Cardiac muscle cell (in vitro differentiated cells and primary cell): ENCODE measurements at places on chromosomes 6 and 20.
A peak's percentile ranks its signal among the peaks of the same experiment; 100 is the strongest.

GRCh38 chr6:139448051-139448649 is 73.7 kb upstream of the CITED2 start:
- no peak for DNase-seq

DNA sequence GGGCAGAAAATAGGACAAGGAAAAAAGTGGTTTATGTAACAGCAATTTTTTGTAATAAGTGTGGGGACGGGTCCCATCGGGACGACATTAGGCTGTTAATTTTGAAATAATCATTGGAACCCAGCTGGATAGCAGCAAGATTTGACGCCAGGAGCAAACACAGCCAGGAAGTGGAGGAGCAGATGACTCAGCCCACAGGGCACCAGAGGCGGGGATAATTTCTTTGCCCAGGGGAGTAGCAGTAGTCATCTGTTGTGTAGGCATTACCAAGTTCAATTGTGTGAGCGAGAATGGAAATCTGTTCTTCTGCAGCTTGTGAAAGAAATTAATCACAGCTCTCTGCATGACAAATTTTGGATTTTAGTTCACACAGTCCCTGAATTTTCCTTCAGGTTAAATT is 22.6 kb upstream of the RIN2 start:
- peak; percentile 88 for DNase-seq

DNA sequence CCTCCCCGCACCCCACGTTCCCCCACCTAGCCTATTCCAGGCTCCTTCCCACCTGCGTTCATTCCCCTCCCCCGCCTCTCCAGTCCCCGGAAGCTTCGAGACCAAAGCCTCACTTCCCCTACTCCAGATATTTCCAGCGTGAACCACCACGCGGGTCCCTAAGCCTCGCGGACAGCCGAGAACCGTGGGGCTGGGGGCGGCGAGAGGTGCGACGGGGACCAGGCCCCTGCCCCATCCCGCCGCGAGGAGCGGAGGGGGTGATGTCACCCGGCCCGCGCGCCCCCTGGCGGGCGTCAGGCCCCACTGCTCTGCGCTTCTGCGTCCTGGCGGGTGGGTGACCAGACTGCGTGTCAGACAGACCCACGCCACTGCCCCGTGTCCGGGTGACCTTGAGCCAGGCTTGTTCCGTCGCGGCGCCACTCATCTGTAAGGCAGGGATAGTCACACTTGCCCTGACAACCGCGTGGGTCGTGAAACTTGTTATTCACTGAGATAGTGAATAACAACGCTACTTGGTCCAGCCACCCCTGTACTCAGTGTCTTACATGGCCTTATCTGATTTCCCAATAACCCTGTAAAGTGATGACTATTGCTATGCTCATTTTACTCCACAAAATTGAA is 9.0 kb upstream of the HSP90AB1 start:
- DNase-seq = peak; percentile 82

DNA sequence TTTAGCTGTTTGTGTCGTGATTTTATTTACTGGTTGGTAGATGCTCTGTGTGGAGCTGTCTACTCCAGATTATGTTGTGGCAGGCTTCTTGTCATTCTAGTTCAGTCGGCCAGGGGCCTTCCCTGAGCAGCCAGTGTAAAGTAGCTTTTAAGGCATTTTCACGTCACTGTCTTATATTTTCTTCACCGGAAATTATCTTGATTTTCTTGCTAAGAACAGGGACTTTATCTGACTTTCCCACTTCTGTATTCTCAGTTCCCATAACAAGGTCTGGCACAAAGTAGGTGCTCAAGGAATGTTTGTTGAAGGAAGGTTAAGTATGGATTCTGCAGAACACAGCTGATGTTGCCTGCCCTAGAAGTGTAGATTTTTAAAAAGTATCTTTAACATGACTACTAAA is 868 bp downstream of the LTV1 start:
- DNase-seq = no peak

GRCh38 chr20:50569864-50570836 is 60.0 kb downstream of the PTPN1 start:
- no peak for DNase-seq

- DNase-seq = no peak
Measured at GRCh38 chr6:164150232-164150631, 735.7 kb downstream of the QKI start.

- DNase-seq = no peak
Measured at GRCh38 chr6:69422020-69422419, 374.8 kb downstream of the LMBRD1 start.

GRCh38 chr6:2542101-2542857 is 208.4 kb downstream of the MYLK4 start:
- DNase-seq = no peak

- DNase-seq = no peak
Measured at GRCh38 chr6:90545448-90545847, 41.4 kb downstream of the MAP3K7 start.

DNA sequence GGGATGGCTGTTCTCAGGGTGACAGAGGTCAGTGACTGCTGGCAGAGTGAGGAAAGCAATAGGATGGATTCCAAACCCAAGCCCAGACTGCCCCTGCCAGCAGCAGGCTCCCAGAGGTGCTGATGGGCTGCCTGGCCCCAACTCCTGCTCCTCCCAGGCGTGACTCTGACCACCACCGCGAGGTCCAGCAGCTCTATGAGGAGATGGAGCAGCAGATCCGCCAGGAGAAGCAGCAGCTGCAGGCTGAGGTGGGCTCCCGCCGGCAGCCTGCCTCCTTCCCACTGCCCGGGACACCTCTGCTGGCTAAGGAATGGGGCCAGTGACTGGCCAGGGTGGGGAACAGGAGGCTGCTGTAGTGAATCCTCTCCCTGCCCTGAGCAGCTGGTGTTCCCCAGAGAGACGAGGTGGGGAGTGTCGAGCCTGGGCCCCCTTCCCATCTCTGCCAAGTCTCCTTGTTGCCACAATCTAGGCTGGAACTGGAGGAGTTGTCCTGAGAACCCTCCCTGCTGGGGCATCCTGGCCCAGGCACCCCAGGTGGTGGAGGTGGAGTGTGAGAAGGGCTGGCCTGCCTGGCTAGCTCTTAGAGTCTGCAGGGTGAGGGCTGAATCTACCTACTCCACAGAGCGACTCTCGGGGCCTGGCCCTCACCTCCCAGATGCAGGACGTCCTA is 20.4 kb downstream of the RAB44 start:
- no peak for DNase-seq

- DNase-seq = peak; percentile 48
Measured at GRCh38 chr20:47326658-47327268, 29.7 kb downstream of the ZMYND8 start.

GRCh38 chr6:3997177-3997770 is 81.7 kb downstream of the FAM217A start:
- peak; percentile 54 for DNase-seq

DNA sequence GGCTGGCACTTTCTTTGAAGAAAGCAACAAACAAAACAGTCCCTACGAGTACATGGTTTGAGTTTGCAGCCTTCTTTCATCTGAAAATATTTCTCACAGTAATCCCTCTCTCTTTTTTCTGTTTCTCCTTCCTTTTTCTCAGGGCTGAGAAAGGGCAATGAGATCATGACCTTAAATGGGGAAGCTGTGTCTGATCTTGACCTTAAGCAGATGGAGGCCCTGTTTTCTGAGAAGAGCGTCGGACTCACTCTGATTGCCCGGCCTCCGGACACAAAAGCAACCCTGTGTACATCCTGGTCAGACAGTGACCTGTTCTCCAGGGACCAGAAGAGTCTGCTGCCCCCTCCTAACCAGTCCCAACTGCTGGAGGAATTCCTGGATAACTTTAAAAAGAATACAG is 80.7 kb upstream of the CLDN20 start:
- no peak for DNase-seq

DNA sequence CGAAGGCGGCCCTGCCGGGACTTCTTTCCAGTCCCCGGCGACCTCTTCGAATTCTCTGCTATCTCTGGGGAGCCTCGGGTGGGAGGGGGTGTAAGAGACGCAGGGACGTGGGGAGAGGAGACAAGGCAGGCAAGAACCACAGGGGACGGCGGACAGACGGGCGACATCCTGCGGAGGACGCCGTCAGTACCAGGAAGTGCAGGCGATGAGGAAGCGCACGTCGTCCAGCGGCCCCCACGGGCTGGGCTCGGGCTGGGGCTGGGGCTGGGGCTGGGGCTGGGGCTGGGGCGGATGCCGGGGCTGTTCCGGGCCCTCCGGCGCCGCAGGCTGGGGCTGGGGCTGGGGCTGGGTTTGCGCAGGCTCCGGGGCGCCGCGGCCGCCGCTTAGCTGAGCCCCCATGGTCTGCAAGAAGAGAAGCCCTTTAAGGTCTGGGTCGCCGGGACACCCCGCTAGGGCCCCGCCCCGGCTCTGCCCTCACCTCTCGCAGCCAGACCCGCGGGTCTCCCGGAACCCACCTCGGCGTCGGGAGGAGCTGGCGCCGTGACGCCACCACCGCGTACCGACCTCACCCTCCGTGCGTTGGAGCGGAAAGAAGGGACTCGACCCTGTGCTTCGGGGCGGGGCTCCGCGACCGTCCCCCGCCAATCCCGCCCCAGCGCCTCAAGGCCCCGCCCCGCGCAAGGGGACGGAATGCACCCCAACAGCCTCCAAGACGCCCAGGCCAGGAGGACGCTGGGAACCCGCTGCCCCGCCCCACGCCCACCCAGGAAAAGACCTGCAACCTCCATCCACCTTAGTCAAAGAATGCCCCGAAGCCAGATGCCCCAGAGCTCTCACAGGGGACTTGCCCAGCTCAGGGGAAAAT is at the start of gene MMP24OS:
TSS of gene MMP24OS (minus strand) at position 592 of the 865 bp plus-strand sequence. CDS start at position 399, 193 bp downstream.
- peak; percentile 96 for DNase-seq

DNA sequence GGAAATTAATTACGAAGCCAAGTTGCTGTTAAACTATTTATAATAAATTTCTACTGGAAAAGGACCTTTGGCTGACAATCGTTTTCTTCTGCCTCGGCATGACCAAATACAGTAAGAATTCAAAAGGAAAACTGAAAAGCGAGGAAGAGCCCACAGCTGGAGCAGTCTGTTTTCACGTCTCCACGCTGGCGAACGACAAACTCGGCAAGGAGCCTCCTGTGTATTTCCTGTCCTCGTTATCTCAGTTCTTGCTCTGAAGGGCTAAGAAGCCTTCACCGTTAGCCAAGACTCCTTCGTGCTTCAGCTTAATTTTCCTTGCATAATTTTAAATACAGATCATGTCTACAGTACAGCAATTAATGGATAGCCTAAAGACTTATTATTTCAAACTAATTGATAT is 214.3 kb upstream of the PLCB4 start:
- peak; percentile 5 for DNase-seq

GRCh38 chr6:144681334-144681733 is 396.2 kb downstream of the UTRN start:
- no peak for DNase-seq

- DNase-seq = no peak
Measured at GRCh38 chr20:33673410-33674293, 576 bp downstream of the NECAB3 start.

DNA sequence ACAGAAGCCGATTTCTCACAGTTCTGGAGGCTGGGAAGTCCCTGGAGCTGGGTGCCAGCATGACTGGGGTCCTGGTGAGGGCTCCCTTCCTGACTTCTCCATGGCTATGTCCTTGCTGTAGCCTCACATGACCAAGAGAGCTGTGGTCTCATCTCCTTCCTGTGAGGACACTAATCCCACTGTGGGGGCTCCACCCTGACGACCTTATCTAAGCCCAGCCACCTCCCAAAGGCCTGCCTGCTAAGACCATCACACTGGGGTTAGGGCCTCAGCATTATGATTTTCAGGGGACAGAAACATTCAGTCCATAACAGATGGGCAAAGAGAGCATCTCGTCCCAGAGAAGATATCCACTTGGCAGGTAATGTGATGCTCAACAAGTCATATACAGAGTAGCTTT is 16.8 kb downstream of the RPP40 start:
- DNase-seq = no peak

- DNase-seq = no peak
Measured at GRCh38 chr6:125022391-125022989, 60.3 kb downstream of the RNF217 start.

DNA sequence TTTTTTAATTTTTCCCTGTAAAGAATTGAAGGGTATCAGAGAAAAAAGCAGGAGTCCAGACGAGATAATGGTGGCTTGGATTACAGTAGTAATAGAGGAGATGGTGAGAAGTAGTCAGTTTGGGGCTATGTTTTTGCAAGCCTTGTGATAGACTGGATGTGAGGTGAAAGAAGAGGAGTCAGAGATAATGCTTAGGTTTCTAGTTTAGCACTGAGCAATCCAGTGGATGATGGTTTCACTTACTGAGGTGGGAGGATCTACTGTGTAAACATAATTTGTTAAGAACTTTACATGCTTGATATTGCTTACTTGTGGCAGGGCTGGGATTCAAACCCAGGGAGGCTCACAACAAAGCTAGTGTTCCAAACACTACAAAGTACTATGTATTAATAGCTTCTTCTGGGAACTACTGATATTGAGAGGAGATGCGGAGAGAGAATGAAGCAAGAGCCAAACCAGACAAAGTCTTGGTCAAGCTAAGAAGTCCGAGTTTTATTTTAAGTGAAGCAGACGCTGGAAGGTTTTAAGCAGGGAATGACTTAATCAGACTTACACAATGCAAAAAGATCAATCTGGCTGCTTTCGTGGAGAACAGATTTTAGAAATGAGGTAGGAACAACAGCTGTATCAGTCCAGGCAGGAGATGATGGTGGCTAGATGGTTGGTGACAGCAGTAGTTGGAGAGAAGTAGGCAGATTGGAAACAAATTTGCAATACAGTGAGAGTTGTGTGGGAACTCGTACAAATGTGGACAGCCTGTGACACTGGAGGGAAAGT is 58.0 kb downstream of the ZFAND3 start:
- DNase-seq = no peak

- no peak for DNase-seq
Measured at GRCh38 chr6:110629153-110629552, 152.7 kb upstream of the SLC22A16 start.

GRCh38 chr6:147935656-147936055 is 407.0 kb upstream of the SASH1 start:
- DNase-seq = no peak

GRCh38 chr6:11387707-11388430 is 149.7 kb upstream of the TMEM170B start:
- DNase-seq = no peak

DNA sequence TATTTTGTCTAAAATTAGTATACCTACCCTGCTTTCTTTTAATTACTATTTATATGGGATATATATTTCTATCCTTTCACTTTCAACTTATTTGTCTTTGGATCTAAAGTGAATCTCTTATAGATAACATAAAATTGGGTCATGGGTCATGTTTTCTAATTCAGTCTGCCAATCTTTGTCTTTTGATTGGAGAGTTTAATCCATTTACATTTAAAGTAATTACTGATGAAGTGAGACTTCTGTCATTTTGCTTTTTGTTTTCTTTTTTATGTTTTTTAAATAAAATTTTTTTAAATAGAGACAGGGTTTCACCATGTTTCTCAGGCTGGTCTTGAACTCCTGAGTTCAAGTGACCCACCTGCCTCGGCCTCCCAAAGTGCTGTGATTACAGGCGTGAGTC is 50.5 kb upstream of the PRDM1 start:
- DNase-seq = no peak

DNA sequence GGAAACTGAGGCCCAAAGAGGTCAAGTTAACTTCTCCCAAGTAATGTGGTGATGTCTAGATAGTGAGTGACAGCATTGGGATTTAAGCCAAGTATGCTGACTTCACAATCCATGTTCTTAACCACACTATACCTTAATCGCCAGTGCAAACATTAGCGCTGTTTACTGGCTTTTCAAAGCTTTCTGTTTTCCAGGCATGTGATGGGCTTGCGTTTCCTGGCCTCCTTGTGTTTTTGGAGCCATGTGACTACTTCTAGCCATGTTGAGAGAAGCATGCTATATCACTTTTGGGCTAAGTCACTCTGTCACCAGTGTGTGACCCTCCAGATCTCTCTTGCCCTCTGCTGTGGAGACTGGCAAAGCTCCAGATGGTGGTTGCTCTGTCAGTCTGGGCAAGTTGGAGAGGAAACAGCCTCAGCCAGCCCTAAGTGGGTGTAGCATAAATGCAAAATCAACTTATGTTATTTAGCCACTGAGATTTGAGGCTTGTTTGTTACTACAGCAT is 76.9 kb downstream of the ANKRD6 start:
- peak; percentile 7 for DNase-seq
